ENCODE measurements at places on chromosomes 5 and 9. TPM values are rescaled to one million over a fixed set of nuclear protein-coding genes. Genes with fewer than 3 reads are reported as not detected.

GRCh38 chr9:72440992-72441847 lies 76.2 kb upstream of the ZFAND5 start:
- no peak for DNase-seq

DNA sequence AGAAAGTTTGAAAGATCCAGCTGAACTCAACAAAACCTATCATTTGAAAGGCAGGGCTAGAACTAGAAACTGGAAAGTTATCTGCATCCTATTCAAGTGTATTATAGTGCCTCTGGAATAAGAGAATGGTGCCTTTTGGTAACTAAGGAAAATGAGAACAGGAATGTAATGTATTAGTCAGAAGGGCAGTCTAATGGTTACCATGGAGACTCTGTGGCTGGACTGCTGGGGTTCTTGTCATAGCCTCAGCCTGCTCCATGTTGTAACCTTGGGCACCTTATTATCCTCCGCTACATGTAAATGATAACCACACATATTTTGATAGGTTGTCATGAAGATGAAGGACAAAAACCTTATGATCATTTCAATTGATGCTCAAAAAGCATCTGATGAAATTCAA lies 24.6 kb upstream of the IFNB1 start:
- no peak for DNase-seq

GRCh38 chr9:116901260-116901659 lies 214.2 kb downstream of the TRIM32 start:
- no peak for DNase-seq

ESM1 gene
- 0.48 TPM for total RNA-seq
